ENCODE measurements at places on chromosomes 5 and 9.

- peak; percentile 15 for DNase-seq
Measured at GRCh38 chr5:156934450-156935211, 28.4 kb downstream of the TIMD4 start.

DNA sequence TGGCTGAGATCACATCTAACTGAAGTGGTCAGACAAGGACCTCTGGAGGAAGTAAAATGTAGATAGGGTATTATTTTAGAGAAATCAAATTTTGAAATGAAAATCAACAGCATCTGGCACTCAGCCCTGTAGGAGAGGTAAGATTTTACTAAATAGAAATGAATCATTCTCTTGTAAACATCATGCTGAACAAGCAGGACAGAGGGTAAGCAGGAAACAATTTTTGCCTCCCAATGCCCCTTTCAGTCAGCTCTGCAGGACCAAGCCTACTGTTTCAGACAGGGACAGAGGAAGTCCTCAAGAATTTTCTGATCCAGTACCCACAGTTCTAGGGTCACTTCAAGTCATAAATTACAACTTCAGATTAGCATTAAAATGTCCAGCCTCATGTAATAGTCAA is 190.1 kb downstream of the ESM1 start:
- DNase-seq, result no peak

DNA sequence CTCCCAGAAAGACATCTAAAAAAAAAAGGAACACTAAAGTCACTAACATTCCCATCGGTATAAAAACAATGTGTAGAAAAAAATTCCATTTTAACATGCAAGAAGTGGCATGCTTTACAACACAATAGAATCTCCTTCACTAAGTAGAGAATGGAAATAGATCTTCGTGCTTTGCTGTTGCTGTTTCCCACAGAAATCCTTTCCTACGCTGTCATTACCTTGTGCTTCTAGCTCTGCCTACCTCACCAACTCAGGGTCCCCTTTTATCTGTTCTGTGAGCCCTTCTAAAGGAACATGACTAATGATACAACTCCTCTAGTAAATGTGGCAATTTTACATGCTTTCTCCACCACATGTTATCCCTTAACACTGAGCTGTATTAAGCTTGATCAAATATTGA is 202.9 kb downstream of the MCTP1 start:
- DNase-seq, result no peak

DNA sequence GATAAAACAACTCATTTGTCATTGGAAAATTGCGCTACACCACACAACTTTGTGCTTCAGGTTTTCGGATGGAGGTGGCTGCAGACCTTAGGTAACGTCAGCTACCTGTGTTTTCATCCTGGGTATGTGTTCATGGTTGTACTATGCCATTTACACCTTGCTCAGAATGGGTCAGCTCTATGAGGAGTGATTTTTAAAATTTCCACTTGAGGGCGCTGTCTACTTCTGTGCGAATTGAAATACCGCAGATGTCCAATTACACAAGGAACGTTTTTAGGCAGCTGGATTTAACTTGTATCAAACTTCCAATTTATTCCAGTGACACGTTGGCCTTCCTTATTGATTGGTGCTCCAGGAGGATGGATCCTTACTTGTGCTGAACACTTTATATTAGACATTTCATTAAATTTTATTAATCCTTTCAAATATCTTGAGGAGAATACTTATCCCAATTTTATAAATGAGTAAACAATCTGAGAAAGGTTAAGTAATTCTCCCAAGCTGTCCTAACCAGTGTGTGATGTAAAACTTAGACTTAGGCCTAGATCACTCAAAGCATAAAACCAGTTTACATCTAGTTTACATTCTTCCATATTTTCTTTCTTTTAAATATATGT is 23.4 kb downstream of the DMRTA1 start:
- peak; percentile 53 for DNase-seq

- peak; percentile 73 for DNase-seq
Measured at GRCh38 chr5:80959768-80960442, at the start of gene RASGRF2. Gene RASGRF2 (plus strand): TSS chr5:80960363. CDS start chr5:80960739, 376 bp downstream.

GRCh38 chr9:6924988-6925563 is 167.3 kb downstream of the KDM4C start:
- DNase-seq, result no peak

DNA sequence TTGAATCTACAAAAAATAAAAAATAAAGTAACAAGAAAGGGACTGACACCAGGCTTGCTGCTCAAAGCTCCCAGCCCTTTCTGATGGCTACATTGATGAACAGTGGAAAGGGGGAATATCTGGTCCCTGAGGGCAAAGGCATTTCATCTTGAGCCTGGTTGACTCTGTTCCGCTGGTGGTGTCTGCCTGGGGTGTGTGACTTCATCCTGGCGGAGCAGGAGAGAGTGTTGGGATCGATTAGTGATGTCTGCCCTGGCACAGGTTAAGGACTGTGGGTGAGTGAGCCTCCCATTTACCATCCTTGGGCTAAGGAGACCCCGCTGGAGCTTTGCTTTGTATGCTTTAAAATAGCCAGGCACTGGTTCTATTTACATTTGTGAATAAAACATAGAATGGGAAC is 56.9 kb upstream of the ASS1 start:
- DNase-seq, result no peak

DNA sequence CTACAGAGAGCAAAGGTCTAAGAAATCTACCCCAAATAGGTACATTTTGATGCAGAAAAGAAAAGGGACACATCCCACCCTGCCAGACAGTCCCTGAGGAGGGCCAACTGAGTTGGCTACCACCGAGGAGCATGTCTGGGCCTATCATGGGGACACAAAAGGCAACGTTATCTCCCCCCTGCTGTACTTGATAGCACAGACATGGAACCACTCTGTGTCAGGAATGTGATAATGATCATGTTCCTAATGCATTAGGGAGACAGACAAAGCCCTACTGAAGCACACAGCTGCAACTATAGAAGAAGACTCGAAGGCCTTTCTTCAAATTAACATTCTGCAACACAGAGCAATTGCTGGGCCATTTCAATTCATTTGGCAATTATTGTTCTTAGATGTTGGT is 84.5 kb downstream of the ENC1 start:
- peak; percentile 78 for DNase-seq

- peak; percentile 10 for DNase-seq
Measured at GRCh38 chr5:143376911-143377813, 26.3 kb downstream of the NR3C1 start.

- no peak for DNase-seq
Measured at GRCh38 chr9:111833941-111834340, 39.2 kb upstream of the SHOC1 start.

DNA sequence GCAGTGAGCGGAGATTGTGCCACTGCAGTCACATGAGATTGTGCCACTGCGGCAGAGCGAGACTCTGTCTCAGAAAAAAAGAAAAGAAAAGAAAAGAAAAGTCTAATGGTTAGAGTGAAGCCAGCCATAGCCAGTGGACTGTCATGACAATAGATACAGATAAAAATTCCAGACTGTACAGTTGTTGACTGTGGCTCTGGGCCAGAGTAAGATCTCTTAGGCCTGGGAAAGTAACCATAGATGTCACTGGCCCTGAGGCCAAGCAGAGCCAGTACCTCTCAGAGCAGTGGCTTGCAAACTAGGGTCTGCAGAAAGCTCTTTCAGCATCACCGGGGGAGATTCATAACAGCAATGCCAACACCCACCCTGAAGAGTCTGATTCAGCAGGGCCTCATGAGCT is 44.1 kb upstream of the SUB1 start:
- no peak for DNase-seq

- no peak for DNase-seq
Measured at GRCh38 chr9:96574931-96575351, 44.7 kb downstream of the CDC14B start.

- DNase-seq, result peak; percentile 58
Measured at GRCh38 chr5:150946351-150946905, 41.6 kb upstream of the ZNF300 start.

GRCh38 chr5:83538786-83539462 is 67.4 kb downstream of the VCAN start:
- DNase-seq, result no peak

DNA sequence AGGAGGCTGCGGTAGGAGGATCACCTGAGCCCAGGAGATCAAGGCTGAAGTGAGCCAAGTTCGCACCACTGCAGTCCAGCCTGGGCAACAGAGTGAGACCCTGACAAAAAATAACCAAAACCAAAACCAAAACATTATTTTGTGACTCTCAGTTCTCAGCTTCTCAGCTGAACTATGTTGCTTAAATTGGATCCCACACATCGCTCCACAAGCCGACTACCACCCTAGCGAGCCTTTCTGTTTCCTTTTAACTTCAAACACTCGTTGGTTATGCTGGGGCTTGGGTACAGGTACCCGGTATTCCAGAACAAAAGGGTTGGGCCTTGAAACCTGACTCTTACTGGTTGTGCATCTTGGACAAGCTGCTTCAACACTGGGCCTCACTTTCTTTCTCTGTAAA is 3.8 kb upstream of the PTGS1 start:
- DNase-seq, result no peak

DNA sequence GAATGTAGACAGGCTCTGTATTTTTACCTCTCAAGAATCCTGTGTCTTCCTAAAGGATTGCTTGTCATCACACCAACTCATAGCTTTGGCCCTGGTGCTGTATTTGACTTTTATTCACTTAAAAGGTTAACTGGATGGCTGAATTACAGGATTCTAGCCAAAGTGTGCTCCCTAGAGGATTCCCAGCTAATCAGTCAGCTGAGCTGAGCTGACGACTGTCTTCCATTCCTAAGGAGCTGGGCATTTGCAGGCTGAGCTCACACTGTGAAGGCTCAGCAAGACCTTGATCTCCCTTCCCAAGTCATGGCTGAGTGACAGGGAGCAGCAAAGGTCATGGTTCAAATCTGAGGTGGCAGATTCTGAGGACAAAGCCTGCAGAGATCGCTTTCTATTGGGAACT is 59.0 kb upstream of the PALM2AKAP2 start:
- DNase-seq, result no peak

DNA sequence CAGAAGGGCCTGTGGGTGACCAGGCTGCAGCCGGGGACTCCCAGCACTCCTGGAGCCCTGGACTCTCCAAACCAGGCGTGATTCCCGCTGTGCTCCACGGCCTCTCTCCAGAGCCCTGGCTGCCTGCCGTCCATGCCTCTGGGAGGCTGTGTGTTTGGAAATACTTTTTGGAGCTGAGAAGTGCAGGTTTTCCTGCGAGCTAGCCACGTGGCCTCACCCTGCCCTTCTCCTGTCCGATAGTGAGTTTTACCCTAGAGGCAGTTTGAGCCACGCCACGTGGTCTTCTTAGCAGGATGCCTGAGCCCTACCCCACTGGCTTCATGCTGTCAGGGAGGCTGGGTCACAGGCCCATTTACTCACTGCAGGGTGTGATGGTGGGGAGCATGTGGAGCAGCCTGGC is 71.3 kb downstream of the COL5A1 start:
- no peak for DNase-seq

DNA sequence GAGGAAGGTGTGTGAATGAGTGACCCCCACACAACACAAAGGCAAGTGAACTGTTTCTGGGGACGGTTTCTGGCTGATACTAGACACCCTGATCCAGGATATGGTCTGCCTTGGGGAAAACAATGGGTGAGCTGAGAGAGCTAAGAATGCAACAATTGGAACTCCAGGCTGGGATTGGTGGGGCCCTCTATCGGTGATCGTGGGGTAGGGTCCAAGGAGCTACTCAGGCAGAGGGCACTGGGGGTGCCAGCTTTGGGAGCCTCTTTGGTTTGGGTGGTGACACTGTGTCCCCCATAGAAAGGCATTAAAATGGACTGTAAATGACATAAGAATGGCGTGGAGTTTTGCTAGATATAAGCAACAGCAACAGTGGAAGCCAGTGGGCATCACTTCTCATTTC is 439.1 kb downstream of the DMAC1 start:
- no peak for DNase-seq

DNA sequence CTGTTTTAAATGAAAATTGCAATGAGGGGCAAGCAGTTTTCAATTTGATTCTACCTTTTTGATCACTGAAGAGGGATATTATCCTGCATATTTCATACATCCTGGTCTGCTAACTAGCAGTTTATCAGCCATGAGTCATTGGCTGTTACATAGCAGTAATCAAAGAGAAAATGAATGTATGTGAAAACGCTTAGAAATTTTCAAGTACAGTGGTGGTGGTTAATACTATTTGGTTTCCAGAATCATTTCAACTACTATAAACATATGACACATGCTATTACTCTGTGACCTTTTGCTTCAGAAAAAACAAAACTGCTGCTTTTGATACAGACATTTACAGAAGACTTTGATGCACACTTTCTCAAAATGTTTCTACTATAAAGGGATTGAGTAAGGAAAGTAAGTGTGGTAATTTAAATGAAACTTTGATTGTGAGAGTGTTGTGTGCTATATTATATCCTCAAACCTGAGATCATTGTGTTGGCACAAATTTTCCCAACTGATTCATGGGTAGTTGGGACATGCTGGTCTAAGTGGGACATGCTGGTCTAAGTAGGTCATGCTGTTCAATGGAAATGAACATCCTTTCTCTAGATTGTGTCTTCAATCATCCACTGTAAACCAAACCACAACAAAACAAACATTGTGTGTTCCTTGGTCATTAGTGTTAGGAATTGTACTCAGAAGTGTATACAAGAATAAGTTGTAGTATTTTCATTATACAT is 5.1 kb downstream of the RNF14 start:
- no peak for DNase-seq

GRCh38 chr9:4739587-4740387 is 1.2 kb downstream of the AK3 start:
- DNase-seq, result no peak

DNA sequence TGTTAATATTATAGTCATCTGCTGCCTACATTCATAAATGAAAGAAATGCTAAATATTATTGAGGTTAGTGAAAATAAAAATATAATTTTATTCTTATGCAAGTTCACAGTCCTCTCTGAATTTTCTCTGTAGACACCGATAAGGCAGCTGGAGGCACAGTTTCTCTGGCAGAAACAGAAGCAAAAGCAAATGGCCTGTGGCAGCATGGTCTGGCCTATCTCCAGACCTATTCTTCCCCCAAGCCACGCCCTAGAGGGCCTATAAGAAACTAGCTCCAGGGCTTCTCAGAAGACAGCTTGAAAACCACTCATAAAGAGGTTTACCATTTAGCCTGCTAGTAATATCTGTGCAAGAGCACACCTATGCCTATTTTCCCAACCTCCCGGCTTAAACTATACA is 28.4 kb downstream of the MRPS27 start:
- DNase-seq, result no peak

GRCh38 chr9:87157366-87158031 is 210.2 kb upstream of the GAS1 start:
- DNase-seq, result no peak

- DNase-seq, result no peak
Measured at GRCh38 chr5:83265318-83265717, 188.0 kb downstream of the XRCC4 start.

GRCh38 chr9:129118799-129119198 is 7.6 kb downstream of the PTPA start:
- DNase-seq, result peak; percentile 34

DNA sequence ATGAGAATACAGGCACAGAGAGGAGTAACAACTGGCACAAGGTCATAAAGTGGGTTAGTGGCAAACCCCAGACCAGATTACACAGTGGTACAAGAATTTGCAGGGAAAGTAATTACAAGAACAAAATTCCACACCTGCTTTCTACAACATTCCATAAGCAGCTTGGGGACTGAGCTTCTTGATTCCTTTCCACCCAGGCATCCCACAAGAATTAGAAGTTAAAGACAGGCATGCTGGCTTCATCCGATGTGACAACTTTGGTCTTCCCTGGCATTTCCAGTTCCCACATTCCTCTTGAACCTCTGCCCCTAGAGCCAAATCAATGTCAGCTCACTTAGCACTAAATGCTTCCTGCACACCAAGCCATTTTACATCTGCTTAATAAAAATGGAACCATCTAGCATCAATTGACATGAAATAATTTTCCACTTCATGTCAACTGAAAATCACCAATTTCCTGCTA is 435.8 kb upstream of the PAPPA start:
- peak; percentile 15 for DNase-seq
